ENCODE measurements at places on chromosomes 7 and 10. TPM values are rescaled to one million over a fixed set of nuclear protein-coding genes. Genes with fewer than 3 reads are reported as not detected.

The NANOS1 gene
- total RNA-seq, result under 0.01 TPM

The ANKRD1 gene
- total RNA-seq, result 10.9 TPM

The PCDH15 gene
- not detected for total RNA-seq

The CDC14C gene
- 0.11 TPM for total RNA-seq

The NODAL gene
- not detected for total RNA-seq

The C10orf105 gene
- total RNA-seq, result not detected

- DNase-seq, result no peak
- H3K27me3 ChIP-seq, result no peaks in the 10 kb centered on the region
- H3K27ac ChIP-seq, result no peak overlapping the region
- H3K4me1 ChIP-seq, result peaks cover 5% of the 10 kb centered on the region
- no peaks in the 10 kb centered on the region for H3K36me3 ChIP-seq
- no peak overlapping the region for H3K4me3 ChIP-seq
Measured at GRCh38 chr7:22386865-22387264, 29.9 kb upstream of the RAPGEF5 start.

GRCh38 chr7:50353201-50353600 lies 48.7 kb downstream of the IKZF1 start:
- H3K36me3 ChIP-seq, result no peaks in the 10 kb centered on the region
- no peak for DNase-seq
- H3K4me3 ChIP-seq, result no peak overlapping the region
- H3K27ac ChIP-seq, result no peak overlapping the region
- no peaks in the 10 kb centered on the region for H3K4me1 ChIP-seq

- no peak overlapping the region for H3K27ac ChIP-seq
- H3K4me3 ChIP-seq, result no peak overlapping the region
- DNase-seq, result no peak
- peaks cover 53% of the 10 kb centered on the region for H3K36me3 ChIP-seq
- H3K27me3 ChIP-seq, result no peaks in the 10 kb centered on the region
Measured at GRCh38 chr10:32273336-32273735, 73.6 kb downstream of the EPC1 start.

DNA sequence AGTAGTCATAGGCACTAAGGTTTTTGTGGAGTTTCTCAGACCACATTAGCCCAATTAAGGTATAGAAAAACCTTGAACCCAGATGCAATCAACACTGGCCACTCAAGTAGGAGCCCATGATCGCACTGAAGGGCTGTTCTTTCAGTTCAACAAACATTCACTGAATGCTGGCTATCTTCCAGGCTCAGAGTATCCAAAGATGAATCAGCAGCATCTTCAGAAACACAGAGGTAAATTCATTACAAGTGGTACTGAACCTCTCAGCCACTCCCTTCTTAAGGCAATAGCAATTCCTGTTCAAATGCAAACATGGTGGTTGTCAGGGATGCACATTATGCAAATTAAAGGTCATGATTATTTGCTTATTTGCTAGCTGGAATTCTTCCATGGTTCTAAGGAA lies 17.1 kb downstream of the KCNK18 start:
- DNase-seq, result peak; percentile 47
- no peak overlapping the region for H3K4me3 ChIP-seq
- H3K27me3 ChIP-seq, result peaks cover 25% of the 10 kb centered on the region

DNA sequence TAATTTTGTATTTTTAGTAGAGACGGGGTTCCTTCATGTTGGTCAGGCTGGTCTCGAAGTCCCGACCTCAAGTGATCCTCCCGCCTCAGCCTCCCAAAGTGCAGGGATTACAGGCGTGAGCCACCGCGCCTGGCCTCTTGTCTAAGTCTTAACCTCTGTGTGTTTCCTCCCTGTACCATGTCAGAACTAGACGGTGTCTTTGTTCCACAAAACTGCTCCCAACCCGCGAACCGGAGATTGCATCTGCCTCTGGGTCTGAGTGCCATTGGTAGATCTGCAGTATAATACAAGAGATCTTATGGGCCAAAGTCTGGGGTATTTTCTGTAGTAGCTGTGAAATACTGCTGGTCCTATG lies 1.3 kb upstream of the EEF1AKMT2 start:
- H3K27me3 ChIP-seq, result no peaks in the 10 kb centered on the region
- no peaks in the 10 kb centered on the region for H3K4me1 ChIP-seq
- DNase-seq, result no peak
- peaks cover 7% of the 10 kb centered on the region for H3K36me3 ChIP-seq
- no peak overlapping the region for H3K4me3 ChIP-seq
- H3K27ac ChIP-seq, result no peak overlapping the region

DNA sequence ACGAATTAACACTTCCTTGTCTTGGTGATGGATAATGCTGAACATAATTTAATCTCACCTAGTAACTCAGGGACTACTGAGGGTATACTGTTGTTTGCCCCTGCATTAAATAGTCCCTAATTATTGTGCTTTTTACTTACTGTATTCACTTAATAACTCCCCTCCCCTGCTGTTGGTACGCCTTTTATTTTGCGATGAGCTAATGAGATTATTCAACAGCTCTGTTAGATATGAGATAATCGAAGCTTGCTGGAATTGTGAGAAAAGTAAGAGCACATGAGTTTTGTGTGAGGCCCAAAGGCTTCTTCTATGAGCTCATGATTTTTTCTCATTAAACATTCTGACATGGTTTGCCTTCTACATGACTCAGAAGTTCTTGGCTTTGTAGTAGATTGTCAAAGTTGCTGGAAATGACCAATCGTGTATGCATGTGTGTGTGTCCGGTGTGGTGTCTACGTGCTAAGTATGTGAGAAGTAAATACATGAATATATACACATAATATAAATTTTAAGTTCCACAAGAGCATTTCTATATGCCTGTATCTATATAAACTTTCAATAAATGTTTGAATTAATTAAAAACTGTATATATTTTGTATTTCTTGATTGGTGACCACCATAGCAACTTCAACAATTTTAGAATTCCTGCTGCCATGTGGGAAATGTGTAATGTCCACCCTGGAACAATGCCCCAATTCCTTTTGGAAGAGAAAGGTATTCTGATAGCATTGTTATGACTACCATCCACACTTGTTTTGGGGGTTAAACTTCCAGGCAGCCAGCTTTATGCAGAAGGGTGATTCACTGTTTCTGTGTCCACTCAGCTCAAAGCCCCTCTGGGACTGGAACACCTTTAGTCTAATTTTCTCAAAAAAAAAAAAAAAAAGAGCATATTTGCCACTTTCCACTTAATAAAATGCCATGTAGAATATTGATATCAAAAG lies 106.2 kb downstream of the SAMD9 start:
- no peaks in the 10 kb centered on the region for H3K36me3 ChIP-seq
- peak; percentile 97 for DNase-seq
- peaks cover 41% of the 10 kb centered on the region for H3K4me1 ChIP-seq

DNA sequence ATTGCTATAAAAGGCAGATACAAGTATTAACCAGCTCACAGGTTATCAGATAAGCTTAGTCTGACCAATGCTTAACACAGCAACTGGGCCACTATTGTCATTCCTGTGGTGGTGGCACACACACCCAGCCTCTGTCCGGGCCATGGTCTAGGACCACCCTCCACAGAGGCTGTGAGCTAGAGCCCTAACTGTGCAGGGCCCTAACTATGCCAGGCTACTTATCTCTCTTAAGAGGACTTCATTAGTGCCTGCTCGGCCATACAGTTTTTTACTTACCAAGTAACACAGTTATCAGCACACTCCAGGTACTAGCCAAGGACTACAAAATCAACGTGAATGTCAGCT lies 2.1 kb upstream of the EGFR start:
- no peaks in the 10 kb centered on the region for H3K27me3 ChIP-seq
- H3K4me3 ChIP-seq, result no peak overlapping the region
- DNase-seq, result no peak

DNA sequence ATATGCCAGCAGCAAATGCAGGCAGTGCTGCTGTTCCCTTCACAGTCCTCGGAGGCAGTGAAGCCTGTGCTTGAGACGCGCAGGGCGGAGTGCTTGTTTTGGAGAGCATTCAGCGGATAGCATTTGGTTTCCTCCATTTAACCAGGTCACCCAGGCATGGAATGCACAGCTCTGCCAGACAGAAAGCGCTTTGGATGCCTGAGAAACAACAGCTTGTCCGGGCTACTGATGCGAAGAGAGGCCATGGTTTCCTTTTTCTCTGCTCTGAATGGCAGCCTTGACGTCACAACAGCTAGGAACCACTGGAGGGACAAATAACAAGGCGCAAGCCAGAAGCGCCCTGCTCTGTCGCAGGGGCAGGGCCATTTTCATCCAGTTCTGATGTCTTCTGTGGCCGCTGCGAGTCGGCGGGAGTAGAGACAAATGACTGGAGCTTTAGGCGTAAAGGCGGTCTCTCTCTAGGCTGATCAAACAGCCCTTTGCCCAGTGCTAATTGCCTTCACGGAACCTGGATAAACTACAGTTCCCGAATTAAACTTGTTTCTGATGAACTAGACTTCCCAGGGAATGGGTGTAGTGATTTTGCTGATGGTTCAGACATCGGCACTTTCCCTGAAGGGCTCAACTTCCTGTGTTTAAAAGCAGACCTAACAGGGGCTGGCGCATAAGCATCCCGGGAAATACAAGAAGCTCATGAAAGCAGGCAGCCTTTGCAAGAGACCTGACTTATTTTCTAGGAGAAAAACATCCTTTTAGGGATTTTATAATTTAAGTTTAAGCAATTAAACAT lies 187.6 kb upstream of the KLF14 start:
- peaks cover 78% of the 10 kb centered on the region for H3K4me1 ChIP-seq
- H3K36me3 ChIP-seq, result peaks cover 27% of the 10 kb centered on the region
- DNase-seq, result peak; percentile 80
- H3K4me3 ChIP-seq, result peak overlapping the region; percentile 27

DNA sequence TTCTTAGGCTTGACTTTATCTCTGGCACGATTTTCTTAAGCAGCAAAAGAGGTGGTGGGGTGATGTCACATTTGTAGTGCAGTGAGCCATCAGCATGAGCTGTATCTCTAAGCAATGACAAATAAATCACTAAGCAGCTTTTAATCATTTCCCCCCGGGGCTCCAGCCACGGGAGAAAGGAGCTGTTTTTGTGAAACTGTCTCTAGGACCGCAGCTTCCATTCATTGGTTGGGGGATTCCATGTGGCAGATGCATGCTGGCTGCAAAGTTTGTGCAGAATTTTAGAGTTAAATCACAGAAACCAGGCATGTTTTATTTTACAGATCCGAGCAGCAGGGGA lies 464 bp downstream of the KIAA1217 start:
- peak; percentile 77 for DNase-seq
- peak overlapping the region; percentile 36 for H3K27ac ChIP-seq
- peak overlapping the region; percentile 77 for H3K4me3 ChIP-seq

- no peaks in the 10 kb centered on the region for H3K27me3 ChIP-seq
- no peak overlapping the region for H3K27ac ChIP-seq
- no peak overlapping the region for H3K4me3 ChIP-seq
- no peaks in the 10 kb centered on the region for H3K36me3 ChIP-seq
- no peak for DNase-seq
Measured at GRCh38 chr7:158949359-158949758, 93.0 kb downstream of the DYNC2I1 start.

- peak overlapping the region; percentile 72 for H3K27ac ChIP-seq
- no peak for DNase-seq
- peaks cover 23% of the 10 kb centered on the region for H3K4me1 ChIP-seq
- H3K4me3 ChIP-seq, result no peak overlapping the region
- no peaks in the 10 kb centered on the region for H3K27me3 ChIP-seq
- no peaks in the 10 kb centered on the region for H3K36me3 ChIP-seq
Measured at GRCh38 chr7:84238596-84238995, 44.0 kb upstream of the SEMA3A start.

- no peaks in the 10 kb centered on the region for H3K4me1 ChIP-seq
- no peak overlapping the region for H3K4me3 ChIP-seq
- H3K27ac ChIP-seq, result no peak overlapping the region
- no peak for DNase-seq
- H3K36me3 ChIP-seq, result peaks cover 53% of the 10 kb centered on the region
- no peaks in the 10 kb centered on the region for H3K27me3 ChIP-seq
Measured at GRCh38 chr10:100216006-100216405, 13.4 kb downstream of the CHUK start.

- H3K27me3 ChIP-seq, result no peaks in the 10 kb centered on the region
- H3K4me1 ChIP-seq, result no peaks in the 10 kb centered on the region
- no peaks in the 10 kb centered on the region for H3K36me3 ChIP-seq
- H3K27ac ChIP-seq, result no peak overlapping the region
Measured at GRCh38 chr10:11381023-11381422, 230.4 kb downstream of the USP6NL start.

GRCh38 chr10:127556916-127557315 lies 7.8 kb downstream of the NPS start:
- H3K27ac ChIP-seq, result no peak overlapping the region
- no peaks in the 10 kb centered on the region for H3K4me1 ChIP-seq
- no peaks in the 10 kb centered on the region for H3K36me3 ChIP-seq
- no peaks in the 10 kb centered on the region for H3K27me3 ChIP-seq
- peak; percentile 25 for DNase-seq

DNA sequence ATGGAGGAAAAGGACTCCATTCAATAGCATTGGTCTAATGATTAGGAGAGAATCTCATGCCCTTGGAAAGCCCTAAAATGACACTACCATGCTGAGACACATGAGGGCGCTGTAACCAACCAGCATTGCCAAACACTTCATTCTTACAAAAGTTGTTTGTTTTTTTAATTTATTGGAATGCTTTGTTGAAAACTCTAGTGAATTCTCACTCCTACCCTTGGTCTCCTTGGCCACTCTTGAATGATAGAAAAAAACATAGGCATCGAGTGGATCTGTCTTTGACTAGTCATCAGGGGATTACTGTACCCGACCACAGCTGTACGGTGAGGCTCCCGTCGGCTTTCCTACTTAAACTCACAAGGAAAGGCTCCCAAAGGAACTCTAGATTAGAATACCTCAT lies 29.3 kb upstream of the ADD3 start:
- H3K4me3 ChIP-seq, result peak overlapping the region; percentile 56
- no peaks in the 10 kb centered on the region for H3K27me3 ChIP-seq
- peak; percentile 82 for DNase-seq
- peaks cover 68% of the 10 kb centered on the region for H3K4me1 ChIP-seq

DNA sequence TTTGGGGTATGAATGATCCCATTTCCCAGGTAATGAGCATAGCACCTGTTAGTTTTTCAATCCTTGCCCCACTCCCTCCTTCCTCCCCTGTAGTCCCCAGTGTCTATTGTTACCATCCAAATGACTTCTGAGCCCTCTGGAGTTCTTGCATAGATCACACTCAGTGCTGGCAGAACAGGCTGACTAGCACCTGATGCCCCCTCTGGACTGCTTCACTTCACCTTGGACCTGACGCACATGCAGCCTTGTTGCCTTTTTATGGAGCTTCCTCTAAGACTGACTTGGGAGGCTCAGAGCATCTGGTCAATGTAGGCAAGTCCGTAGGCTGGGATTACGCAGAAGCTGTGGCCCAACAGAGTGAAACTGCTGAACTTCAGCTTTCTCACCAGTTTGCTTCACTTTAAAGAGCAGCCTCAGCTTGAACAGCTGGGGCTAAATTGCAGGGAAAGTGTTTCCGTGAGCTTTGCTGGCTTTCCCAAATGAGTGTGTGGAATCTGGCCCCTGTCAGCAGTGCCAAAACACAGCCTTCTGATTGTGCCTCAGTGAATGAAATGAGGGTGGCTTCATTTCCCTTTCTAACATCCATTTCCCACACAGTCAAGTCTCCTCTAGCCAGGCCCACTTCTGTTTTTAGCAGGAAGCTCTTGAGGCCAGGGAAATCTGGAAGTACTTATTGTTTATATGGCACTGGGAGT lies 48.5 kb downstream of the NXPH1 start:
- no peaks in the 10 kb centered on the region for H3K4me1 ChIP-seq
- no peak for DNase-seq
- H3K27me3 ChIP-seq, result no peaks in the 10 kb centered on the region

Data from GM23248 (cell line).